ENCODE measurements at places on chromosomes 5 and 9. TPM values are rescaled to one million over a fixed set of nuclear protein-coding genes. Genes with fewer than 3 reads are reported as not detected.
A peak's percentile ranks its signal among the peaks of the same experiment; 100 is the strongest.

DOCK2 gene
- total RNA-seq, result 275 TPM

IFNA2 gene
- total RNA-seq, result not detected

OLFML2A gene
- not detected for total RNA-seq

DNA sequence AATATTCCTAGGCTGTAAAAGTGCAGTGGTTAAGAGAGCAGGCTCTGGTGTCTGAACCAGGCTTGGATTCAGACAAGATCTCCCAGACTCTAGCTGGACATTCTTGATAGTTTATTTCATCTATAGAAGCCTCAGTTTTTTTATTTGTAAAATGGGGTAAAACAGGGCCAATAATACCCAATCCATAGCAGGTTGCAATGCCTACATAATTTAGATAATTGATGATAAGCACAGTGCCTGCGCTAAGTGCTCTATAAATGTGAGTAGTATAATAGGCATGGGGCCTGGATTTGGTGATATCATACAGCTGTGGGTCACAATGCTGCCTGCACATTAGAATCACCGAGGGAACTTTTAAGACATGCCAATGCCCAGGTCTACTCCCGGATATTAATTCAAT, 603.5 kb downstream of the ISL1 start:
- H3K4me1 ChIP-seq, result no peaks in the 10 kb centered on the region
- no peak for DNase-seq
- H3K27ac ChIP-seq, result no peak overlapping the region
- no peaks in the 10 kb centered on the region for H3K36me3 ChIP-seq

GRCh38 chr5:92890841-92891244, 690.2 kb downstream of the NR2F1-AS1 start:
- no peaks in the 10 kb centered on the region for H3K36me3 ChIP-seq
- no peak overlapping the region for H3K27ac ChIP-seq
- H3K4me1 ChIP-seq, result no peaks in the 10 kb centered on the region
- H3K4me3 ChIP-seq, result no peak overlapping the region
- DNase-seq, result no peak

- H3K4me3 ChIP-seq, result no peak overlapping the region
- peaks cover 1% of the 10 kb centered on the region for H3K4me1 ChIP-seq
- peak; percentile 12 for DNase-seq
- H3K36me3 ChIP-seq, result no peaks in the 10 kb centered on the region
- no peak overlapping the region for H3K27ac ChIP-seq
- peaks cover 7% of the 10 kb centered on the region for H3K27me3 ChIP-seq
Observed at GRCh38 chr5:135240781-135241360, 158.2 kb downstream of the MACROH2A1 start.

DNA sequence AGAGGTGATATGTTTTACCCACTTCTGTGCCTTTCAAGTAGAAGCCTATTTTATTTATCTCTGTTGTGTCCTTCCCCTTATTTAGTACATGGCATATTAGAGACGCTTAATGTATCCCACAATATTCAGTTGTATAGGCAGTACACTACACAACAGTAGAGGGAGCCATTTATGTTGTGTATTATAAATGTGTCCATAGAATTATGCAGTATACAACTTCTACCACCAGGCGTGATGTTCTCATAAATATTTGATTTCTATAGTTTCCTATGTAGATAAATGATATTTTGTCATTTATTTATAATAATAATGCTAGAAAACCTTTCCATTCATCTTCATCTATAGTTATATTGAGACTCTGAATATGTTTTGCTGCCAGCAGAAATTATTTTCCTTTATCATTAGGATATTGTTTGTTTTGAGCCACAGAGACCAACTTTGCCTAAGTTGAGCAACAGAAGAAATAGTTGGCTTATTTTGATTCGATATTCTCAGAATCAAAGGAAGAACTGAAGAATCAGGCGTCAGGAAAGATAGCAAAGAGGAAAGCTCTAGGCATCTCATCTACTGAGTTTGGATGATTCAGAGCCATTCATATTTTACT, 81.7 kb downstream of the ADAMTS19 start:
- no peaks in the 10 kb centered on the region for H3K36me3 ChIP-seq
- DNase-seq, result no peak
- H3K27ac ChIP-seq, result no peak overlapping the region
- H3K27me3 ChIP-seq, result no peaks in the 10 kb centered on the region
- H3K4me1 ChIP-seq, result no peaks in the 10 kb centered on the region

- no peak for DNase-seq
- peaks cover 9% of the 10 kb centered on the region for H3K27me3 ChIP-seq
- no peaks in the 10 kb centered on the region for H3K36me3 ChIP-seq
- H3K27ac ChIP-seq, result no peak overlapping the region
- H3K4me1 ChIP-seq, result peaks cover 8% of the 10 kb centered on the region
- H3K4me3 ChIP-seq, result no peak overlapping the region
Observed at GRCh38 chr9:4553951-4554381, 63.7 kb downstream of the SLC1A1 start.

- DNase-seq, result no peak
- no peak overlapping the region for H3K4me3 ChIP-seq
- H3K27me3 ChIP-seq, result no peaks in the 10 kb centered on the region
- H3K27ac ChIP-seq, result peak overlapping the region; percentile 72
Observed at GRCh38 chr9:96408409-96409280, 9.5 kb downstream of the ZNF367 start.

GRCh38 chr5:60263346-60263745, 369.8 kb upstream of the PDE4D start:
- no peak for DNase-seq
- no peaks in the 10 kb centered on the region for H3K4me1 ChIP-seq
- H3K27me3 ChIP-seq, result no peaks in the 10 kb centered on the region
- H3K36me3 ChIP-seq, result no peaks in the 10 kb centered on the region
- H3K27ac ChIP-seq, result no peak overlapping the region
